Dermis blood vessel endothelial cell (primary cell): ENCODE measurements at places on chromosomes 1 and 21.

- peak; percentile 95 for DNase-seq
Observed at GRCh38 chr1:8412183-8412831, 94.4 kb downstream of the SLC45A1 start.

DNA sequence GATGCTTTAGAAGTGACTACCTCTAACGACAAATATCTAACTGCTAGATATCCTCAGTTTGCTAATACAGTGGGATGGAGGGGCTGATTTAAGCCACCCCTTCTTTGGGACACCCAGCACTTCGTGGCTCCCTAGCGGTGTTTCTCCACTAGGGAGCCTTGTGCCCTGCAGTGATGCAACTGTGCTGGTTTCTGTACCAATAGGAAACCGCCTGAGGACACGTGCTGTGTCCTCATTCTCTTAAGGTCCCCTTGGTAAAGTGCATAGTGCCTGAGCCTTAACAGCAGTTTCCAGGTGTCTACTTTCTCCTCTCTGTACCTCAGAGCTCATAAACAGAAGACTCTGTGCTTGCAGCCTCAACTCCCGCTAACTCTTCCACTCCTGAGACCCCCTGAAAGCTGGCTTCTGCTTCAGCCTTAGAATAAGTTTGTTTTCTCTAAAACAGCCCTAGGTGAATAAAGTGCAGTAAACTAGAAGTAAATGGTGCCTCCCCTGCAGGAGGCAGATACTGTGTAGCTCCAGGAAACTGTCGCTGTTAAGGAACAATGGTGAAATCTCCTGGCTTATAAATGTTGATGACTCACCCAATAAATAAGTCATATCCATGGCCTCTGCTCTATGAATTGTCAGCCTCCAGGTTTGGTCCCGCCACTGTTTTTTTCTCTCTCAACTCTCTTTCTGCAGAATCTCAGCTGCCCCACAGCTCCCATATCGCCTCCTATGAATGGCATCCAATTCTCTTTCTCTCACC is 130.4 kb downstream of the AK5 start:
- peak; percentile 83 for DNase-seq

DNA sequence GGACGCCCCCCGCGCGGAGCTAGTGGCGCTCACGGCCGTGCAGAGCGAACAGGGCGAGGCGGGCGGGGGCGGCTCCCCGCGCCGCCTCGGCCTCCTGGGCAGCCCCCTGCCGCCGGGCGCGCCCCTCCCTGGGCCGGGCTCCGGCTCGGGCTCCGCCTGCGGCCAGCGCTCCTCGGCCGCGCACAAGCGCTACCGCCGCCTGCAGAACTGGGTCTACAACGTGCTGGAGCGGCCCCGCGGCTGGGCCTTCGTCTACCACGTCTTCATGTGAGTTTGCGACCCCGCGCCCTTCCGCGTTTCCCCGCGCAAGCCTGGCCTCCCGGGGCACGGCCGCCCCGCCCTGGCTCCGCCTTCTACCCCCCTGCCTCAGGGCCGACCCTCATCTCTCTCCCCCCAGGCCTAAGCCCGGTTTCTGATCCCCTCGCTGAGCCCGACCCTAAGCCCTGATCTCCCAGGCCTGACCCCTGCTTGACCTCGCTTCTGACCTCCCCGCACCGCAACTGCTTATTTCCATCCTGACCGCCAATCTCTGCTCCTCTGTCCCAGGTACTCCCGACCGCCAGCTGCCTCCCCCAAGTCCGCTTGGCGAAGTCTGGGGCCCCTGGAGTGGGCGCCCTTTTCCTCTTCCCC is 669 bp downstream of the KCNQ4 start:
- peak; percentile 14 for DNase-seq

DNA sequence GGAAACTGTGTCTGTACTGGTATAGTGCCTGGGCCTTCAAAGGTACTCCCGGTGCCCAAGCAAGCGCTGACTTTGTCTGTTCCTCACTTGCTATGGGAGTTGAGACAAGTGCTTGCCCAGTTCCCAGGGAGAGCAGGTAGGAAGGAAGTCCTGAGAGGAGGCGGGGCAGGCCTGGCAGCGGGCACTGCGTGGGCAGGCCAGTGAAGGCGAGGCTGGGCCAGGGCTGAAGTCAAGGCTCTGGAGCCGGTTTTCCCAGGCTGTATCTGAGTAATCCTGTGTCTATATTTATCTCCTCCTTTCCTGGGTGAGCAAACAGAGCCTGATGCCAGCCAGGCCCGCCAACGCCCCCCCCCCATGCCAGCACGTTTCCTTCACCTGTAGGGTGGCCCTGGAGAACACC is 15.9 kb upstream of the EDN2 start:
- DNase-seq = no peak

- DNase-seq = no peak
Observed at GRCh38 chr1:12344596-12345349, 114.9 kb downstream of the VPS13D start.

- DNase-seq = no peak
Observed at GRCh38 chr1:43282220-43283195, 2.9 kb downstream of the C1orf210 start.

- peak; percentile 58 for DNase-seq
Observed at GRCh38 chr1:66315671-66316070, 218.3 kb upstream of the SGIP1 start.

GRCh38 chr1:52771384-52771783 is 45.1 kb downstream of the ZYG11B start:
- no peak for DNase-seq

- DNase-seq = no peak
Observed at GRCh38 chr1:3027611-3028371, 6.5 kb downstream of the ACTRT2 start.

DNA sequence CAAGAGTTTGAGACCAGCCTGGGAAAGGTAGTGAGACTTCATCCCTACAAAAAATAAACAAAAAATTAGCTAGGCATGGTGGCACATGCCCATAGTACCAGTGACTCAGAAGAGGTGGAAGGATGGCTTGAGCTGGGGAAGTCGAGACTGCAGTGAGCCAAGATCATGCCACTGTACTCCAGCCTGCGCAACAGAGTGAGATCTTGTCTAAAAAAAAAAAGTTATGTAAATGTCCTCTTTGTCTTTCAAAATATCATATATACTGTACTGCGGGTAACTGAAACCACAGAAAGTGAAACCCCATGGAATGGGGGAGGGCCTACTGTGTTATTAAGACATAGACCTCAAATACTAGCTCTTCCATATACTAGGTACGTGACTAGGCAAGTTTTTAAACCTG is 20.8 kb downstream of the ACADM start:
- no peak for DNase-seq

DNA sequence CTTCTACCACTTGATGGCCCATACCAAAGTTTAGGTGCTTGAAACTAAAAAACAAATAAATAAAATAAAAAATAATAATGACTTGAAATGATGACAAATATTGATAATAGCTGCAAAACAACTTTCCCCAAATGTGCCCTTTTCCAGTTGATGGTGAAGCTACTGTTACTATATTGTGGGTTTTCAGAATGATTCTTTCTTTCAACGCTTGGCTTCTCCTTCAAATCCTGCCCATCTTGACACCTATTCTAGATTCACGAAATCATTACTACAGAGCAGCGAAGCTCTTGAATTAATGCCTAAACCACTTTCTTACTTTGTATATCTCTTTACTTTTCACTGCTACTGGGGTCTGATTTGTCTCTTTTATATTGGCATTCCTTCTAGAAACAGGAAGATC is 9.2 kb upstream of the C1orf141 start:
- no peak for DNase-seq

GRCh38 chr1:200131551-200132125 is 104.1 kb downstream of the NR5A2 start:
- peak; percentile 20 for DNase-seq

- peak; percentile 100 for DNase-seq
Observed at GRCh38 chr1:62436039-62436465, 797 bp upstream of the USP1 start.

- DNase-seq = no peak
Observed at GRCh38 chr1:214027498-214027897, 39.7 kb downstream of the PROX1 start.

DNA sequence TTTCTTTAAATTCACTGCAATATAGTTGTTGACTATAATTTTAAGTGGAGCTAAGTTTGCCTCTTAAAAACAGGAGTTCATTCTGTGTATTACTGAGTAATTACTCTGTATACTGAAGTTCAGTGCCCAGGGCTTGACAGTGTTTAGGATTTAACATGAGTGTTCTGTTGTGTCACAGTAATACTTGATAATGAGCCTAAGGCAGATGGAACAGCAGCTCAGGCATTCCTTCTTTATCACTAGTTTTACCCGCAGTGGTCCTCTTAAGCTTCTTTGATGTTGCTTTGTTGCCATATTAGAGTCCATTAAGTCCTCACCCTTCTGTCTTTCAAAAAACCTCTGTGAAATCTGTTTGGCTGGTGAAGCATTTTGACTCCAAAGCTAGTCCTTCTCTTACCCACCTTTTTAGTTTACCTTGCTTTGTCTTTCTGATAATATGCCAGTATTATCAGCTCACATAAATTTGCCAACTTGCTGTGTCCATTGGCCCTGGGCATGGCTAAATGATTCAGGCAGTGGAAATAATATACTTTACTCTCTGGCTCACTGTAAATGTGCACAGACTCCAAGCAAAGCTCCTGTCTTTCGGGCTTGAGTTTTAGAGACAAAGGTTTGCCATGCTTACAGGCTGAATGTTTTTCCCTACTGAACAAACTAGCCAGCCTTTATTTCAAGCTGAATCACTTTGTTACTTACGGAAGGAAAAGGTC is 17.7 kb downstream of the HIPK1 start:
- DNase-seq = peak; percentile 37

DNA sequence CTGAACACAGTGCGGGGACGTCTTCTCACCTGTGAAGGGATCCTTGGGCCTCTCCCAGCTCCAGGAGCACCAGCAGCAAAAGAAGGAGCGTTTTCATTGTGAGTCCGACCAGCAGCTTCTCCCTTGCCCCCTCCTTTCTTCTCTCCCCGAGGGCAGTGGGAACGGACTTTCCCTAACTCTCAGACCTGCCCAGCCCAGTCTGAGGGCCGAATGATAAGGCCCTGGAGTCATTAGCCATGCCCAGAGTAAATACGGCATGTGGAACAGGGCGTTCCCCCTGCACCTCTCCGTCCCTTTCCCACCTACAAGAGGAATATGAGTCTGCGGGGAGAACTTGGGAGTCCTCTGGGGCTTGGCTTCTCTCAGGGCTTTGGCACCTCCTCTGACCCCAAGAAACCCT is at the start of gene CTSE:
CTSE (minus strand) TSS at position 201 of the 400 bp plus-strand sequence; CDS start at position 97, 104 bp downstream.
- no peak for DNase-seq

- DNase-seq = peak; percentile 12
Observed at GRCh38 chr1:99820546-99820945, 29.6 kb upstream of the AGL start.

GRCh38 chr1:32759521-32759981 is 57.0 kb upstream of the SYNC start:
- DNase-seq = no peak

- DNase-seq = no peak
Observed at GRCh38 chr1:56433056-56433577, 146.2 kb downstream of the PLPP3 start.

GRCh38 chr1:239283216-239283615 is 103.2 kb upstream of the CHRM3 start:
- no peak for DNase-seq

DNA sequence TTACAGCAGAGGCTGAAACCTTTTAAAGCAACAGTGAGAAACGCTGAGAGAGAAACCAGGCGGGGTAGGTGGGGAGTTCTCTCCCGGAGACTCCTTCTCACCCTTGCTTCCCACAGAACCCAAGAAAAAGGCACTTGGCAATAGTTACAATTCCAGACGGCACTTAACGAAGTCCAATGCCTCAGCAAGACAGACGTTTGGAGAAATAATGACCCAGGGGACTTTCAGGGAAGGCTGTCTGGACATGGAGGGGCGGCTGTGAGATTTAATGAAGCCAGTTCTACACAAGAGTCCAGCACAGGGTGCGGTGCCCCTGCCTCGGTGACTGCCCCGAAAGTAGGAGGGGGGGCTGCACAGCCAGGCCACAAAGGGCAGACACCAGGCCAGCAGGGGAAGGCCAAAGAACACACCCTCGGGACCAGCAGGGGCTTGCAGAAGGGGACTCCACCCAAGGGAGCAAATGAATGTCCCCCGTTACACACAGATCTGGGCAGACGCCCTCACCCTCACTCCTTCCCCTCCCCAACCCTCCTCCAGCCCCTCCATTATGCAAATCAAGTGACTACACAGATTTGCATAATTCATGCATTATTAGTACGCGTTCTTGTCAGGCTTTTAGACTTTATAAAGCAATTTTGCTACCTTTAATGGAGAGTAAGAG is 26.3 kb downstream of the KCNN3 start:
- DNase-seq = no peak

DNA sequence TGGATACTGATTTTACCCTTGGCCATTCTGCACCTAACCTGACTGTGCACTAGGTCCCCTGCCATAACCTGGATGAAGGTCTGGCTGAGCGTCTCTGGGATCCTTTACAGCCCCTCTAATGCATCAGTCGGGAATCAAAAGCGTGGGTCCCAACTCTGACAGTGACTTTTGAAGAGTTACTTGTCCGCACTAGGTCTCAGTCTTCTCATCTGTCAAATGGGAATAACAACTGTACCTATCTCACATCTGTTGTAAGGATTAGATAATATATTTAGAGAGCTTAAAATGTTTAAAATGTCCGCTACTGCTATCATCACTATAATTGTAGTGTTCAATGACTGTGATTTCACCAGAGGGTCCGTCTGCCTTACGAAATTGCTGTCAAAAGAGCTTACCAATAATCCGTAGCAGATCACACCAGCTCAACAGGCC is 746 bp downstream of the TADA1 start:
- no peak for DNase-seq

DNA sequence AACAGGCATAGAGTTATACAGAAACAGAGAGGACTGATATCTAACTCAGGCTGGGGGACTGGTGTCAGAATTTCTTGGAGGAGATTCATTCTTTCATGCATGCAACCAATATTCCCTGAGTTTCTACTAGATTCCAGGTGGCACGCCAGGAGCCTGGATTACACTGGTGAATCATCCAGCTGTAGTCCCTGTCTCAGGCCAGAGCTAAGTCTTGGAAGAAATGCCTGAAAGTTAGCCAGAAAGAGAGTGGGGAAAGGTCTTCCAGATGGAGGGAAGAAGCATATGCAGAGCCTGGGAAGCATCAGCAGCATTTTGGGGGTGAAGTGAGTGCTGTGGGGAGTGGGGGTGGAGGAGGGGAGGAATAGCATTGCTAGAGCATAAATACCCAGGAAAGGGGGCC is 239.1 kb downstream of the OMA1 start:
- no peak for DNase-seq

DNA sequence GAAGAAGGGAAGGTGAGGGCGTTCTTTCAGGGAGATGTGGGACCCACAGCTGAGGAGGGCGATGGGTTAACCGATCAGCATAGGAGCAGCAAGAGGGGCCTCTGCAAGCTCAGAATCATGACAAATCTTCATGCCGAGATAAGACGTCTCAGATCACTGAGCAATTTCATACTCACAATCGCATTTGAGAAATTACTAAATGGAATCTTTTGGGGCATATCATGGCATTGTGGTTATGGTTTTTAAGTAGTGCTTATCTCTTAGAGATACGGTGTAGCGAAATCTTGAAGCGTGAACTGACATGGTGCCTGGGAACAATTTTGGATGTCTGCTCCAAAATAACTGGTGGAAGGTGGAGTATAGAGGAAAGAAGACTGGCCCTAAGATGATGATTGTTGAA is 6.2 kb downstream of the TNNT2 start:
- DNase-seq = no peak
